Activated effector memory CD4-positive, alpha-beta T cell treated with Interleukin-2 at 50 U/mL for 16 hours (primary cell): ENCODE measurements at places on chromosomes 5 and 9.

DNA sequence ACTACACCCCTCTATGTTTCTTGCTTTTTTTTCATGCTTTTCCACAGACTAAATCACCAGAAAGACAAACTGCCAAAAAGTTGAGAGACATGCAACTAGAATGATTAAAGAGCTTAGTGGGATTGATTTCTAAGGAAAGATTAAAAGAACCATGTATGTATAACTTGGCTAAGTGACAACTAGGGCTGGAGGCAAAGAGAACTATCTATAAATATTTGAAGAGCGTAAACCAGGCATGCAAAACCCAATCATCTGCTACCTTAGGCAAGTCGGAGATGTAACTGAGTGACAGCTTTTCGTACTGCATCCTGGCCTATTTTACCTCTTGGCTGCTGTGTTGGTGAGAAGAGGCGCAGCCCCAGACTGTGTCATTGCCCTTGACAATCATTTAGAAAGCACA, 121.0 kb upstream of the TLX3 start:
- DNase-seq, result no peak

DNA sequence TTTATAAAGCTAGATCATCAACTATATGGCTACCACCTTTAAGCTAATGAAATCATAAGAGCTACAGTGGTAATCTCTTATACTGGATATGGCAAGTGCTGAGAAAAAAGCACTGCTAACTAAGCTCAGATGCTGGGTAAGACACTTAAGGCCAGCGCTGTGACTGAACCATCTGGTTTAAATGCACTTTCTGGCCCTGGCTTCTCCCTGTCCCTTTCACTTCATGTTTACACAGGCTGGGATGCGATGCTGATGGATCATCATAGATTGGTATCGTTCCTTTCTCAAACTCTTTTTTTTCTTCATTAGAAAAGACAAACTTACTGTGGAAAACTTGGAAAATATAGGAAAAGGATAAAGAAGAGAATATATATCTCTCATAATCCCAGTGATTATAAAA, 52.3 kb downstream of the KIF24 start:
- no peak for DNase-seq

- no peak for DNase-seq
Observed at GRCh38 chr9:123631862-123632261, 275.9 kb downstream of the CRB2 start.

- no peak for DNase-seq
Observed at GRCh38 chr9:121279776-121280388, 11.9 kb downstream of the GSN start.
